RPMI8226 (cell line): ENCODE measurements at places on chromosomes 6 and 20.
A peak's percentile ranks its signal among the peaks of the same experiment; 100 is the strongest.

DNA sequence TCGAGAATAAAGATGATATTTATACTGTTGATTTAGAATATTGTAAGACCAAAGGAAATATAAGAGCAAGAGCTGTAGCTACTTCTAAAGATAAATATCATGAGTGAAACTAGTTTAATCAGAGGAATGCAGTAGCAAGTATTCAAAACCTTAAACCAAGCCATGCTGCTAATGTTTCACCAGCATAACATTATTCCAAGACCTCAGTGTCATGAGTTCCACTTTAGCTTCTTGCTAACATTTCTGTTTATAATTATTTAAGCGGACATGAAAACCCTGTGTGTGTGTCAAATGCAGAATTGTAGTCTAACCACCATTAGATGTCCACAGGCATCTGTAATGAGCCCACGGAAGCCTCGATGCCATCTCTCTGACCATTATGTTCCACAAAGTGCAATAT, 752.6 kb upstream of the MARCKS start:
- no peak for DNase-seq

- DNase-seq = peak; percentile 51
Measured at GRCh38 chr6:142945446-142946180, 637 bp upstream of the HIVEP2 start.

- DNase-seq = no peak
Measured at GRCh38 chr6:125066964-125067363, 86.6 kb upstream of the TPD52L1 start.

- peak; percentile 88 for DNase-seq
Measured at GRCh38 chr20:63739130-63740069, at the start of gene SLC2A4RG. SLC2A4RG (plus strand) TSS chr20:63739776; CDS start chr20:63739913, 137 bp downstream.
